Testis (tissue), 5 donors: ENCODE measurements at places on chromosomes 1 and 21. TPM values are rescaled to one million over a fixed set of nuclear protein-coding genes. Genes with fewer than 3 reads are reported as not detected.

GRCh38 chr1:61921435-61921834 is 179.2 kb downstream of the PATJ start:
- H3K4me3 ChIP-seq = no peak overlapping the region
- no peaks in the 10 kb centered on the region for H3K27me3 ChIP-seq

DNA sequence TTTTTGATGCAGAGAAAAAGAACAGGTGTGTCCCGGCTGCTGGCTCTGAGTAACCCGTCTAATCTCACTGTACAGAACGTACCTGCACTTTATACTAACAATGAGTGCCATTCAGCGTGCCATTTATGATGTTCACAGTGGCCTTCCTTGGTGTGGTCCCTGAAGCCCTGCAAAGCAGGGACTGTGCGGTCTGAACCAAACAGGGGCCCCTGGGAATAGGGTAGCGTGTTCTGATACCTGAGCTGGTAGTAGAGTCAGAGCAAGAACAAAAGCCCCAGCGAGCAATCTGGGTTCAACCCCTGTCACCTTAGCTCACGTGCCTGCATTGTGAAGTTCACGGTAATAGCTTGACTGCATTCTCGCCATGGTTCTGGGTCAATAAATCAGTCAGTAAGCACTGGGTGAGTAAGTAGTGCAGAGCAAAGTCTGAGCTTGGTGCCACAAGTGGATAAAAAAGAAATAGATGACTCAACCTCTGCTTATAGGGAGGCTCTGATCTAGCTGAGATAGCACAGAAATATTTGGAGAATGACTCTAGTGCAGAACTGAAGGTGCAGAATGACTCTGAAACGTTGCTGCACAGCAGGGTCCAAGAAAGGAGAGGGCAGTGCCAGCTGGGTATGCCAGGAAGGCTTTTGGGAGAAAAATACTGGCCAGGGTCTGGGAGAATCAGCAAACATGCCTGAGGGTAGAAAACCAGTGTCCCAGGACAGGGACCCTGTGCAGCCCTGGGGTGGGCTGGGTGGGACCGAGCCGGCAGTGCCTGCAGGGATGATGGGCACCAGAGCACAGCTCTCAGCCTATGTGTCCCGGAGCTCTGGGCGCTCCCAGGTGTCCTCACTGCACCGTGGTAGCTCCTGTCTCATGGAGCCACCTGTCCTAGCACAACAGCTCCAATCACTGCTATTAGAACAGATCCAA is 125.9 kb downstream of the RHOU start:
- H3K4me3 ChIP-seq = no peak overlapping the region
- no peak overlapping the region for H3K27ac ChIP-seq
- no peaks in the 10 kb centered on the region for H3K27me3 ChIP-seq
- H3K4me1 ChIP-seq = no peaks in the 10 kb centered on the region
- DNase-seq = peak; percentile 11
- H3K36me3 ChIP-seq = no peaks in the 10 kb centered on the region

DNA sequence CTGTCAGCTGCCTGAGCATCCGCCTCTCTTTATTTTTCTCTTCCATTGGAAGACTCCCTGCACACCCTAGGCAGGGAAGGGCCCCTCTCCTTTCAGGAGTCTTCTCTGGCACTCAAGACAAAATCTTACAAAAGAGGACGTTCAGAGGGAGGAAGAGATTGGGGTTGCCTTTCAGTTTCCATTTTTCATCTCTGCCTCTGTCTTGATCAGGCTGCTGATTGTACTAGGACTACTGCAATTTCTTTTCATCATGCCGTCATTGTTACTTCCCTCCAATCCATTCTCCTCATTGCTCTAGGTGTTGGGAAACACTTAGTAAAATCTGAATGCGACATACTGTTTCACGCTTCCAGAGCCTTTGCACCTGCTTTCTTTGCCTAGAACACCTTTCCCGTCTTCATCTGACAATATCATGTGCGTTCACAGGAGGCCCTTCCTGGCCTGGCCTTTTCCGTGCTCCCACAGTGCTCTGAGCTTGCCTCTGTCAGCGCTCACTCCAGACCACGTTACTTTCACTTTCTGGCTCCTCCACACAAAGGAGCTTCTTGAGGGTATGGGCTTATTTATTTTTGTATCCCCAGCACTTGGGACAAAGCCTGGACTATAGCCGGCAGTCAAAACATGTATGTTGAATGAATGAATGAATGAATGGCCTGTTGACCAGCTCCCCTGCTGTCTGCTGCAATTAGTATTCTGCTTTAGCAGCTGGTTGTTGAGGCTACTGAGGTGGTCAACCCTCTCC is 10.9 kb downstream of the LRRC71 start:
- H3K4me3 ChIP-seq = no peak overlapping the region
- no peaks in the 10 kb centered on the region for H3K27me3 ChIP-seq
- H3K36me3 ChIP-seq = no peaks in the 10 kb centered on the region

GRCh38 chr1:154456631-154457030 is 45.4 kb upstream of the TDRD10 start:
- no peak overlapping the region for H3K27ac ChIP-seq
- no peak overlapping the region for H3K4me3 ChIP-seq

DNA sequence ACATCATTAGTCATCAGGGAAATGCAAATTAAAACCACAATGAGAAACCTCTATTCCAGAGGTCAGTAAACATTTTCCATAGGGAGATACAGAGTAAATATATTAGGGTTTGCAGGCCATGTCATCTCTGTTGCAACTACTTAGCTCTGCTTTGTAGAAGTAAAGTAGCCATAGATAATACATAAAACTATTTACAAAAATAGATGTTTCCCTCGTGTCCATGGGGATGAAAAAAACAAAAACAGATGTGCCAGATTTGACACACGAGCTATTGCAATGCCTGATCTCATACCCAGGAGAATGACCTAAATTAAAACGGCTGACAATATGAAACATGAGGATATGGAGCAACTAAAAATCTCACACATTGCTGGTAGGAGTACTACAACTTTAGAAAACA is 17.3 kb downstream of the LTN1 start:
- H3K4me3 ChIP-seq = no peak overlapping the region
- no peak for DNase-seq
- H3K27me3 ChIP-seq = no peaks in the 10 kb centered on the region
- no peak overlapping the region for H3K27ac ChIP-seq

GRCh38 chr1:107293901-107294613 is 153.2 kb downstream of the NTNG1 start:
- H3K4me3 ChIP-seq = no peak overlapping the region
- no peaks in the 10 kb centered on the region for H3K4me1 ChIP-seq
- no peak for DNase-seq
- no peaks in the 10 kb centered on the region for H3K27me3 ChIP-seq
- H3K27ac ChIP-seq = no peak overlapping the region

DNA sequence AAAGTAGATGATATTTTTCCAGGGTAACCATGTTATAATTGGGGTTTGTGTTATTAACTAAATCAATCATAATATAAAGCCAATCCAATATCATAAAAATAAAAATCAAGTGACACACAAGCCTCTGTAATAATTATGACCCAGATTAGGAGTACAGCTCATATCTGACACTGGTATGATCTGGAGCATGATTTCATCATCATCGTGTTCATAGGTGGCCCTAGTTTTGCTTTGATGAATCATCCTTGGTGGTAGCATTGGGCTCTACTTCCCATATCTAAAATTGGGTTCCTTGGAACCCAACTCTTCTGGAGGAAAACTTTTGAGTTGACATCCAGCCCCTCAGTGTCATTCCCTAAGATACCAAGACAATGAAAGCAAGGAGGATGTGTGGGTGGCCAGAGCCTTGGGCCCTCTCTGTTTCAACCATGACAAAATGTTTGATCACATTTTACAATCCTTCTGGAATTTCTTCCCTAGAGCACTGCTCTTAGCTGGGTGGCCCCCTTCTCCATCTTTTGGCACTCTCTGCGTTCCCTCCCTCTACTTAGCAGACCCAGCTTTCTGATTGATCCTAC is 37.0 kb upstream of the ENAH start:
- peaks cover 15% of the 10 kb centered on the region for H3K4me1 ChIP-seq
- no peak overlapping the region for H3K4me3 ChIP-seq
- no peak overlapping the region for H3K27ac ChIP-seq
- H3K36me3 ChIP-seq = no peaks in the 10 kb centered on the region
- no peak for DNase-seq

DNA sequence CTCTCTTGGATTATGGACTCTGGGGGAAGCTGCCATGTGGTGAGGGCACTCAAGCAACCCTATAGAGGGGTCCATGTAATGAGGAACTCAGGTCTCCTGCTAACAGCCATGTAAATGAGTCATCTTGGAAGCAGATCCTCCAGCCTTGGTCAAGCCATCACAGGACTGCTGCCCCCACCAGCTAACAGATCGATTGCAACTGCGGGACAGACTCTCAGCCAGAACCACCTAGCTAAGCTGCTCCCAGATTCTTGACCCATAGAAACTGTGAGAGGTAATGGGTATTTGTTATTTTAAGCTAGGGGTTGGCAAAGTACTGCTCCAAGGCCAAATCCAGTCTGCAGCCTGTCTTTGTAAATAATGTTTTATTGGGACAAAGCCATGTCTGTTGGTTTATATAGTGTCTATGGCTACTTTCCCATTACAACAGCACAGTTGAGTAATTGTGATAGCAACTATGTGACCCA is 27.6 kb upstream of the MAP3K7CL start:
- H3K36me3 ChIP-seq = no peaks in the 10 kb centered on the region
- no peak overlapping the region for H3K27ac ChIP-seq
- H3K27me3 ChIP-seq = no peaks in the 10 kb centered on the region

GRCh38 chr1:232550007-232550406 is 79.9 kb downstream of the SIPA1L2 start:
- peaks cover 11% of the 10 kb centered on the region for H3K4me1 ChIP-seq
- DNase-seq = no peak
- no peaks in the 10 kb centered on the region for H3K27me3 ChIP-seq

- H3K36me3 ChIP-seq = no peaks in the 10 kb centered on the region
- no peaks in the 10 kb centered on the region for H3K4me1 ChIP-seq
- H3K27me3 ChIP-seq = no peaks in the 10 kb centered on the region
- no peak for DNase-seq
- no peak overlapping the region for H3K27ac ChIP-seq
Observed at GRCh38 chr1:231557411-231557810, 28.9 kb downstream of the TSNAX start.

DNA sequence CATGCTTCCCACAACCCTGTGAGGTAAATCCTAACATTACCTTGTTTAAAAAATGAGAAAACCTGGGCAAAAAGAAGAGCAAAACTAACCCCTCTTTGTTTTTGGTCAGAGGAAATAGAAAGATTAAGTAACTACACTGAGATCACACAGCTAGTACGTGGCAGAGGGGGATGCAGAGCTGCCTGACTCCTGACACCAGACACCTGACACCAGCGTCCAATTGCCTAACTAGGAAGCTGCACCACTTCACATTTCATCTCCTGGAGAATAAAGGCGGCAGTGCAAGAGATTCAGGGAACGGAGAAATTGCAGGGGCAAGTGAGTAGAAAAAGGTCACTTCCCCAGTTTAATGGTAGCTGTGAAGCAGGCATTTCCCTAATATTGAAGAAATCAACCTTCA is 229.3 kb upstream of the PTBP2 start:
- no peaks in the 10 kb centered on the region for H3K4me1 ChIP-seq
- no peak overlapping the region for H3K27ac ChIP-seq
- no peak overlapping the region for H3K4me3 ChIP-seq
- no peaks in the 10 kb centered on the region for H3K27me3 ChIP-seq
- H3K36me3 ChIP-seq = no peaks in the 10 kb centered on the region

DNA sequence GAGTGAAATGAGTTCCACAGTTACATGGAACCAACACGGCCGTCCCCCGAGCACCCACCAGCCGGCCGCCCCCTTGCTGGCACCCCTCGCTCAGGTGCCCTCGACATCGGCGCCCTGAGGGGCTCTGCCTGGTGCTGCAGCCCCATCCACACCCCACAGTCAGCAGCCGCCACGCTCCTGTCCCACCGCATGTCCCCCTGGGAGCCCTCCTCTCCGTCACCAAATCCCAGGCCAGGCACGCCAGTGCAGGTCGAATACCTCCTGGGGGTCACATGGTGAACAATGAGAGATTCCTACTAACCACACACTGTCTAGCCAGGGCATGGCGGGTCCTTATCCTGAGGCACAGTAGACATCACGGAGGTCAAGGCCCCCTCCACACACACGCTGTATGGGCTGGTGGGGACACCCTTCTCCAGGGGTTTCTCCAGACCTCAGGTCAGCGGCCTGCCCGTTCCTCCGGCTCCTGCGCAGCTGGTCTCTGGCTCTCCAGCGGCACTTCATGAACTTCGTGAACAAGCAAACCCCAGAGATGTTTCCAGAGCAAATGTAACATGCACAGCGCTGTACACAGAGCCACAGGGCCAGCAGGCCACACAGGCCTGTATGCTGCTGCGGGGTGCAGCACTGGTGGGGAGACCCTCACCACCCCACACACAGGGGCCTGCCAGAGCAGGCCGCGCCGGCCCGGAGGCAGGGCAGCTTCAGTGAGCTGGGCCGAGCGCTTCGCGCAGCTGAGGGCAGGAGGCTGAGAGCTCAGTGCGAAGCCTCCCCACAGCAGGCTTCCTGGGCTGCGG is 21.8 kb downstream of the POFUT2 start:
- no peak overlapping the region for H3K4me3 ChIP-seq
- H3K27me3 ChIP-seq = no peaks in the 10 kb centered on the region
- no peak overlapping the region for H3K27ac ChIP-seq

DNA sequence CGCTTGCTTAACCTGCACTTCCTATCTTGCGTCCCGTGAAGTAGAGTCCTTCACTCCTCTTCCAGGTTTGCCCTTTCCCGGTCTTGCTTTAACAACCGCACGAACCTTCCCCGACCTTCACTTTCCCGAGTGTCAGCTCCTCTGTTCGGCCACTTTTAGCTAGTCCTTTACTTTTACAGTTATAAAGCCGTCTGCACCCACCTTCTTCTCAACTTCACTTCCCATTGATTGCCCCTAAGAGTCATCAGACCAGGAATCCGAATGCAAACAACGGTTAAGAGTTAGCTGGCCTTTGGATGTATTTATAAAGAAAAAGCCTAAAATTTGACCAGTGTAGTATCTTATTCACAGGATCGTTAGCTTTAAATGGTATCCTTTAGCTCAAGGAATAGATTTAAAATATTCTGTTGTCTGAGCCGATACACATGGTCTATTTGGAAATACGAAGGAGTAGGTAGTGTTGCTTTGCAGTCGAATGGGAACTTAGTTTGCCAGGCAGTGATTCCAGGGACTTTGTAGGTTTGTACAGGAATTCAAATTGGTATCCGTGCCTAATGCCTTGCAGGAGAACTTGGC is 1.4 kb downstream of the PPP2R5A start:
- H3K27me3 ChIP-seq = no peaks in the 10 kb centered on the region
- H3K4me1 ChIP-seq = peaks cover 6% of the 10 kb centered on the region
- no peak for DNase-seq
- peak overlapping the region; percentile 96 for H3K4me3 ChIP-seq
- no peaks in the 10 kb centered on the region for H3K36me3 ChIP-seq

DNA sequence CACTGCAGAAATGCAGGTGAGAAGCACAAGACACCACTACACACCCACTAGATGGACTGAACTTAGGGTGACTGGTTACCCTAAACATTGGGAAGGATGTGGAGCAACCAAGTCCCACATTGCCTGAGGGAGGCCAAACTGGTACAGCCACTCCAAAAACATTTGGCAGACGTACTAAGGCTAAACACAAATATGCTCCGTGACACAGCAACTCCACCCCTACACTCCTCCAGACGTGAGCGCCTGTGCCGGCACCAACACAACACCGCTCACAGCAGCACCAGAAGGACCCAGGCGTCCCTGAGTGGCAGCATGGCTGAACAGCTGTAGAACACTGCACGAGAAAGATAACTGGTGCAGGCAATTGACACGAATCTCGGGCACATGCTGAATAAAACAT is 14.7 kb downstream of the PTTG1IP start:
- H3K27me3 ChIP-seq = no peaks in the 10 kb centered on the region
- H3K27ac ChIP-seq = no peak overlapping the region
- no peaks in the 10 kb centered on the region for H3K36me3 ChIP-seq

MYOG gene
- total RNA-seq = 0.47 TPM

C2CD4D gene
- total RNA-seq = 2.0 TPM

AADACL3 gene
- total RNA-seq = not detected

CCDC181 gene
- total RNA-seq = 27.1 TPM
